Activated CD4-positive, alpha-beta T cell treated with anti-CD3 and anti-CD28 coated beads, Interleukin-2, amount 50 U/mL, for 1 hour (primary cell): ENCODE measurements at places on chromosomes 1 and 21.

- no peak for DNase-seq
Measured at GRCh38 chr1:65264197-65264929, 45.0 kb upstream of the DNAJC6 start.

- no peak for DNase-seq
Measured at GRCh38 chr1:226575739-226576378, 27.3 kb downstream of the STUM start.

DNA sequence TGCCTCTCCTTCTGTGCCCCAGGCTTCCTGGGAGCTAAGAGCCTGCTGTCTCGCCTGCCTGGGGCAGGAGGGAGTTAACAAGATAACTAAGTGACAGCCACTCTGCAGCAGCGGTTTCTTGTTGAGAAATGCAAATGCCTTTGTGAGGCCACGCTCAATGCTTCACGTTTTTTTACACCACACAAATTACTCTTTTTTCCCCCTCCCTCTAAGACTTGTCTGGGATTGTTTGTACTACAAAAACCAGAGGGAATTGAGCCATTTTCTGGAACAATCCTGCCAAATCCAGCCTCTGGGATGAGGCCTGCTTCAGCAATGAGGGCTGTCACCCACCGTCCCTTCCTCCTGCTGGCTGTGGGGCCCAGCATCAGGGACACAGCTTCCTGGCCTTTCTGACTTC lies 119.6 kb downstream of the ACTL8 start:
- no peak for DNase-seq

DNA sequence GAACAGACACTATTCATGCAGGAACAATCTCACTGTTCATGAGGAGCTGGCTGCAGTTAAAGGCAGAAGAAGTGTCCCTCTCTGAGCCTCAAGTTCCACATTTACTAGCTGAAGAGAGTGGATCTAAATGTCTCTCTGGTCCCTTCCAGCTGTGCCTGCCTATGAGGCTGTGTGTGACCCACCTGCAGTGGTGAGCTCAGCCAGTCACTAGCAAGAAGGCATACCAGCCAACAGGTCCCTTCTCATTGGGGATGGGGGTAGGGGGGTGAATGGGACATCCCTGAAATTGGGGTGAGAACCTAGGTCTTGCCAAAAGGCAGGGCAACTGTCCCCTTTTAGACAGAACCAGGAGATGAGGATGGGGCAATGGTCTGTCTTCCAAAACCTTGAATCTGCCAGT lies 13.6 kb downstream of the RD3 start:
- DNase-seq: no peak

- no peak for DNase-seq
Measured at GRCh38 chr1:216183454-216183853, 239.8 kb downstream of the USH2A start.

GRCh38 chr1:29513357-29513756 lies 277.0 kb downstream of the PTPRU start:
- no peak for DNase-seq

- DNase-seq: no peak
Measured at GRCh38 chr21:41610042-41610839, 102.3 kb upstream of the TMPRSS2 start.

DNA sequence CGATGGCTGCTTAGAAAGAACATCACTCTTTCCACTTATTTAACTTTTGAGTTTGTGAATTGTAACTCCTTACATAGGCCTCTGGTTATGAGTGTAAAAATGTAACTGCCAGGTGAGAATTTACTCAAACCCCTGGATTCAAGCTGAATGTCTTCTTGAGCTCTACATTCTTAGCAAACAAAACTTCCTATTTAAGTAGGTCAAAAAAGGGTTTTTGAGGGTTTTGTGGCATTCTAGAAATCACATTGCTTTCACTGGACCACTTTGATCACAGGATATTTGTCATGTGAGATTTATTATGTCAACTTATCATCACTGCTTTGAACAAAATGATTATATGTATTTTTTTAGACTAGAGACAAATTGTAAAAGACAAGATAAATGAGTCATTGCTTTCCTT lies 5.7 kb downstream of the IL23R start:
- DNase-seq: no peak

DNA sequence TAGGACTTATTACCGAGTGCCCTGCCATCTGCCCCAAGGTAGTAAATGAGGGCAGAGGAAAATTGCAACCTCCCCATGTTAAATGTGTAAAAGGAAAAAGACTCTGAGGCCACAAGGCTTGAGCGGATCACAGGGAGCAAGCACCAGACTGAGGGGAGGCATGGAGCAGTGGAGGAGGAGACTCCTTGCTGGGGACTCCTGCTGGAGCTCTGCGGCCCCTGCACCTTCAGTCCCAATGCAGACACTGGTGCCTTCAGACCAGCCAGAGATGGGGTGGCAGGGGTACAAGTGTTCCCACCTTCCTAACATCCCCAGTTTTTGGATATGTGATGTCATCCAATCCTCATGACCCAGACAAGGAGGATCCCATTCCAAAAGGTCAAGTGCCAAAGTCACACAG lies 128.4 kb upstream of the NGF start:
- no peak for DNase-seq

DNA sequence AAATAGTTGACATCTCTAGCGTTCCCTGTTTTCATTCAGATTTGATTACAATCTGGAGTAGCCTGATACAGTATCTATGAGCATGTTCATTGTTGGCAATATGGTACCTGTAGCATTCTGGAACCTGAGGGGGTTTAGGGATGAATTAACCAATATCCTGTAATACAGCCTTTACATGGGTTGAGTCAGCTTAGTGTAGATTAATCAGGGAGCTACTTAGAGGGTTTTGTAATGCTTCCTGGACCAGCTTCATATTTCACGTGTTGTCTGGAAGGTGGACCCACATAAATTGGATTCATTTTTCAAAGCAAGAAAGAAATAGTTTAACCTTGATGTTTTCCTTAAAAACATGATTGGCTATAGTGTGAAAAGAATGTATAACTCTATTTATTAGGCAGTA lies 3.6 kb downstream of the OTUD3 start:
- DNase-seq: no peak

DNA sequence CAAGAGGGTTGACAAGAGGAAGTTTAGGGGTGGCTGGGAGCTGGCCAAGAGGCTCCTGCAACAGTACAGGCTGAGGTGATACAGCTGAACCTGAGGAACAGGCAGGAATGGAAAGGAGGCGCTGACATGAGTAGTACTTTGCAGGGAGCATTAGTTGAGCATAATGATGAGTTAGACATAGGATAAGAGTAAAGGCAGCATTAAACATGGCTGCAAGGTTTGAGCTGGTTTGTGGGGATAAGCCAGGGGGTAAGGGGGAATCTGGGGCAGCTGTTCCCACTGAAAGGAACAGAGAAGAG lies 20.6 kb downstream of the SLC30A10 start:
- no peak for DNase-seq

DNA sequence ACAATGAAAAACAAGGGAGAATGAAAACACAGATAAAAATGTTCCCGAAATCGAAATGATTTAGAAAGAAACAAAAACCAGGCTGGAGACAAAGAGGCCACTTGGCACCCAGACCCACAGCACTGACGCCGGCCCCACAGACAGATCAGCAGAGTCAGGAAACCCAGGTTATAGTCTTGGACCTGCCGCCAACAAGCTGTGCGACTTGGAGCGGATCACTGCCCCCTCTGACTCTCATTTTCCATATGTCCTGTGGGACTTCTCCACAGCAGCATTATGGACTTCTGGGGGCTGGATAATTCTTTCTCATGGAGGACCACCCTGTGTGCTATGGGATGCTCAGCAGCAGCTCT lies 72.4 kb downstream of the MATN1 start:
- DNase-seq: no peak

- DNase-seq: no peak
Measured at GRCh38 chr1:6507461-6507911, 16.0 kb upstream of the PLEKHG5 start.

DNA sequence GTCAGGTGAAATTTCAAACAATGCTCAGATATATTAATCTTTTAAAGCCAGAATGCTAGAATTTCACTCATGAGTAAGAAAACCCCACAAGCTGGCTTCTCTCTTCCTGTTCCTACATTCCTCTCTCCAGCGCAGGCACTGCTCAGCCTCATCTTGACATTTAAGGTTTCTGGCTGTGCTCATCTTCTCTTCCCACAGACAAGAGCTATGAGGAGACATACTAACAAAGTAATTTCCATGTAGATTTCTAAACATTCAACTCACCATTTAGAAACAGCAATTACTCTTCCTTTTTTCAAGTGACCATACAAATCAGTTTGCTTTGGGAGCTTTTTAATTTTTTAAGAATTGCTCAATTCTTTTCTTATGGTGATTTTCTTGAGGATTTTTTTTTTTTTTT lies 7.8 kb upstream of the LRRC8D start:
- DNase-seq: no peak

DNA sequence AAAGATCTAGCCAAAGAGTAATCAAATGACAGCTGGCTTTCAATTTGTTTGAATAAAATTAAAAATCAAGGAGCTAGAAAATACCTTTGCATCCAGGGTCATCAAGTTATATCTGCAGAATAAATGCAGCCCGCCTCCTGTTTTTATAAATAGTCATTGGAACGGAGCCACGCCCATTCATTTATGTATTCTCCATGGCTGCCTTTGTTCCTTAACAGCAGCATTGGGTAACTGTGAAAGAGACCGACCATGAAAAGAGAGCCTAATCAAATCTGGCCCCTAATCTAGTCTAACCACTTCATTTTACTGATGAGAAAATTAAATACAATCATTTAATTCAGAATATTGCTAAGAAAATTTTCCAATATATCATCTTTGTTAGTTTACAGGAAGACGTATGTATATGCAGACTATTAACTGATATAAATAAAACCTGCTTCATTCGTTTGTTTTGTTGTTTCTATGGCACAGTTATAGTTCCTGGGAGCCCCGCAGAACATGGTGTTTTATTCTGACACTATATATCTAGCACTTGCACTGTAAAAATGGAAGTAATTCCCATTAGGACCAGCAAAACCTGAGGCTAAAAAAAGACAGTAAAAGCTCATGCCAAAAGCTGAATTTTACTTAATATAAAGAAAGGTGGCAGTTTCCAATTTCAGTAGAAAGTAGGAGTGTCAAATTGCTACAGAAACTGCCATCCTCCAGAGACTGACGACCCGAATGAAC lies 111.8 kb upstream of the PALMD start:
- no peak for DNase-seq

DNA sequence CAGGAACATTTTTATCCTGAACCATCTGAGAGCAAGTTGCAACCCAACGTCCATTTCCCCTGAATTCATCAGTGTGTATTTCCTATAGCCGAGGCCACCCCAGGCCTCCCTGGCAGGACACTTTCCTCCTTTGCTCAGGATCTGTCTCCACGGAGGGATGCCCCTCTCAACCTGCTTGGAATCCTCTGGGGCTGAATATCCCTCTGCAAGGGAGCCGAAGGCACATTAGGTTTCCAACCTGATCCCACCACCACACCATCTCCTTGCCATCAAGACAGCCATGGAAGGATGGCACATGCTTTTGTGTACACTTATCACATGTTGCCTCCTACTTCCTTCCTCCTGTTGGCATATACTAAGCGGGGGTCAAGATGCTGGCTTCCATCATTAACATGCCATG lies 74.8 kb upstream of the EDN2 start:
- DNase-seq: no peak

- DNase-seq: no peak
Measured at GRCh38 chr1:64363616-64364015, 106.3 kb upstream of the CACHD1 start.

DNA sequence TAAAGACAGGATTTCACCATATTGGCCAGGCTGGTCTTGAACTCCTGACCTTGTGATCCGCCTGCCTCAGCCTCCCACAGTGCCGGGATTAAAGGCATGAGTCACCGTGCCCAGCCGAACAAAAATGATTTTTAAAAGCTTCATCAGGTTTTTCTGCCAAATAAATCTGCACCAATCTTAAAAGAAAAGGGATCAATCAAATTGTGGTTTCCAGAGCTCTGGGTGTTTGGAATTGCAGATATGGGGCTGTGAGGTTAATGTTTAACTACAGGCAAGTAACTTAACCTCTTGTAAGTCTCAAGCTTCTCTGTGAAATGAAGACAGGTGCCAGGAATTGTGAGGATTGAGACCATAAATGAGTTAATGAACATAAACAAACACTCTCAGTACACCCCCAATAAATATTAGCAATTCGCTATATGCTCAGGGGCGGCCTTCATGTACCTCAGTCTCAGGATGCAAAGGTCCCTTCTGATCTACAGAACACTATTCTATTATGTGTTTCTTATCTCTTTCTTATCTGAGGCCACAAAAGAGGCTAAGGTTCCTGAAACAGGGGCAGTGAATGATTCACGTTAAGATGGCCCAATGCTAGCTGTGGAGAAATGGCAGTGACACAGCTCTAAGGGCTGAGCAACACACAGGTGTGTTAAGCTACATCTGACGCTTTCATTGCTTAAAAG lies 7.1 kb upstream of the GNPAT start:
- DNase-seq: no peak

GRCh38 chr1:193408782-193409293 lies 222.4 kb upstream of the B3GALT2 start:
- DNase-seq: peak; percentile 17

DNA sequence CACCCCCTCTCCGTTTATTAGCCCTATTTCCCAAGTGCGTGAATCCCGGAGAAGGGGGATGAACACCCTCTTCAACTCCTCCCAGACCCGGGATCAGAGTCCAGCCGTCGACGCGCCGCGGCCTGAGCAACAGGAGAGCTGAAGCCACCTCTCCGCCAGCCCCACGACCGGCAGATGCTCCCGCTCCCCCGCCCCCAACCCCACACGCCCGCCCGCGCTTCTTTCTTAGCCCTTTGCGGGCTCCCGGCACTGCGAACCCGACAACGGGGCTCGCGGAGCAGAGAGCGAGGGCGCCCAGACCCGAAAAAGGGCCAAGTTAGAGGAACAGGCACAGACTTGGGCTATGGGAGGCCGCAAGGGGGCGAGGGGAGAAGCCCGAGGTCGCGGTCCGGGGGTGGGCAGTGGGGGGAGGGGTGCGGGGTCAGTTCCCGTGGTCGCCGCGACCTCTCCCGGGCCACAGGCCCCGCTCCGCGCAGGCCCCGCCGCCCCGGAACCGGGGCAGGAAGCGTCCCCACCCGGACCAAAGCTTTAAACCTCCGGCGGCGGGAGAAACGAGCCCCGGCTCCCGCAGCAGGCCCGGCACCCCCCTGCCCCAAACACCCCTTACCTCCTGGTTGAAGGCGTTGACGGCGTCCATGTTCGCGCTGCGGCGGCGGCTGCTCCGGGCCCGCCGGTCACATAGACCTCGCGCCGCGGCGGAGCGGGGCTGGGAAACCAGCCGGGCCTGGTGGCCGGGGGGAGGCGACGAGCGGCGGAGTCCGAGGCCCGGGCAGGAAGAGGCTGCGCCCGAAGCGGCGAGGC lies 662 bp downstream of the SCAF4 start:
- DNase-seq: peak; percentile 40

GRCh38 chr1:18642278-18643095 lies 11.8 kb downstream of the PAX7 start:
- DNase-seq: no peak

GRCh38 chr1:187876775-187877174 lies 1048.0 kb downstream of the PLA2G4A start:
- no peak for DNase-seq

DNA sequence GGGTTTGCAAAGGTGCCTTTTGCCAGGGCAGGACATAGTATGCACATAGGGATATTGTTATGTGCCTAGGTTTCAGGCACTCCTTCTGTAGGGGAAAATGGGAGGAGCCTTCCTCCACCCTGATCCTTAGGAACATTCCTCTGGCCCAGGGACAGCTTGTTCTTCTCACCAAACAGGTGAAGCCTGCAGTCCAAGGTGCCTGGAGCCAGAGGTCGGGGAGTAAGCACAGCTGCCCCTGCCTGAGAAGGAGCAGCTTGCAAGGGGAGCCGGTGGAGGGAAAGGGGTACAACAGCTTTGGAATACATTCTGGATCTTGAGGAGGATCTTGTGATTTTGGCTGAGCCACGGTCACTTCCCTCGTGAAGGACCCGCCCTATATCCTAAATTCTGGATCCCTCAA lies 82.4 kb upstream of the CD1D start:
- no peak for DNase-seq
